ENCODE measurements at places on chromosomes 16 and 17.
A peak's percentile ranks its signal among the peaks of the same experiment; 100 is the strongest.

DNA sequence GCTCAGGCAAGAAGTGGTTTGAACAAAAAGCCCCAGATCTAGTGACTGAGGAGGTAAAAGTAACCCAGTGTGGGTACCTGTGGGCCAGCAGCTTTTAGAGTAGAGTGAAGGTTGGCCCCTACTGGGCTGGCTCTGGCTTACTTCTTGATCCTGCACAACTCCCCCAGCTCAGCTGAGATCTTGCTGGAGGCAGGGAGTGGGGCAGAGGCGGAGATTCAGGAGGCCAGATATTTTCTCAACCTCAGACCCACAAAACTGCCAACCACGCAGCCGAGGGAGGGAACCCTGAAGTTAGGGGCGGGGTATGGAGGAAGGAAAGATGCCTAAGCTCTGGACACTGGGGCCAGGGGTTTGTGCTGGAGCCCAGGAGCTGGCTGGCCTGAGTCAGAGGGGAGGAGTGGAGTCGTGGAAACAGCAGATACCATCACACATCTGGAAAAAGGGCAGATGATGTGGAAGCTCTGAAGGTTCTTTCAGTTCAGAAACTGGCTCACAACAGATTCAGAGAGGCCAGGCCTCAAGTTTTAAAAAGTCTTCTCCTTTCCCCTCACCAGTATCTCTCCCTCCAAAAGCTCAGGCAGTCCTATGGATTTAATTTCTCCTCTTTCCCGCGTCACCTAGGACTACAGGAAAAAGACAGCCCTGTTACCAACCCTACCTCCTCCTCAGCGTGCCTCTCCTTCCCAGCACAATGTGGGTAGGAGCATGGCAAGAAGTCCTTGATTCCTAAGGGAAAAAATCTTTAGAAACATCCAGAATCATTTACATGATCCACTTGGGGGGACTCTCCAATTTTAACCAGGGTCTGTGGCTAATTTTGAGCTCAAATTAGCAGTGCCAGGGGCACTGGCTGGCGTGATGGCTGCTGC lies 48.1 kb downstream of the MYO18A start:
- no peak for DNase-seq

DNA sequence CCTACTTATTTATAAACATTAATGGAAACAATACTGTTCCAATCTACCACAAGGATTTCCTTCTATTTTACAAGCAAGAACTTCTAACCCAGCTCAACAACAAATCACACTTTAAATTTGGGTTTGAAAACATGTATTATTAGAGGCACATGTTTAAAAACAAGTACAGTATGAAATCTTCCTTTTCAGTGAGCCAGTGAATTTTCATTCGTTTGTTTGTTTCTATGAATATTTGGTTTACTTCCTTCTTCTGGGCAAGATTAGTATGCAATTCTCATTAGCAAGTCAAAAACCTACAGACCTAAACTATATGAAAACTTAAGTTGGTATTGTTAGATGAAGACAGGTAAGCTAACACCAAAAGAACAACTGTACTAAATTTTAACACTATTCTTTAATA lies 25.7 kb downstream of the SLFN12 start:
- no peak for DNase-seq

GRCh38 chr17:17889922-17890321 lies 53.1 kb upstream of the SREBF1 start:
- no peak for DNase-seq

DNA sequence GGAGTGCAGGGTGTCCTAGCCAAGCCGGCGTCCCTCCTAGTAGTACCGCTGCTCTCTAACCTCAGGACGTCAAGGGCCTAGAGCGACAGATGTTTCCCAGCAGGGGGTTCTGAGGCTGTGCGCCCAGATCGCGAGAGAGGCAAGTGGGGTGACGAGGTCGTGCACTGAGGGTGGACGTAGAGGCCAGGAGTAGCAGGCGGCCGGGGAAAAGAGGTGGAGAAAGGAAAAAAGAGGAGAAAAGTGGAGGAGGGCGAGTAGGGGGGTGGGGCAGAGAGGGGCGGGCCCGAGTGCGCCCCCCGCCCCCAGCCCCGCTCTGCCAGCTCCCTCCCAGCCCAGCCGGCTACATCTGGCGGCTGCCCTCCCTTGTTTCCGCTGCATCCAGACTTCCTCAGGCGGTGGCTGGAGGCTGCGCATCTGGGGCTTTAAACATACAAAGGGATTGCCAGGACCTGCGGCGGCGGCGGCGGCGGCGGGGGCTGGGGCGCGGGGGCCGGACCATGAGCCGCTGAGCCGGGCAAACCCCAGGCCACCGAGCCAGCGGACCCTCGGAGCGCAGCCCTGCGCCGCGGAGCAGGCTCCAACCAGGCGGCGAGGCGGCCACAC lies at the start of gene MMP2:
TSS of gene MMP2 (plus strand) at position 372 of the 603 bp plus-strand sequence. CDS start 282 bp downstream, outside the sequence.
- no peak for DNase-seq

- peak; percentile 51 for DNase-seq
These were observed 130.5 kb downstream of the NPIPB5 start for GRCh38 chr16:22641131-22641628.

DNA sequence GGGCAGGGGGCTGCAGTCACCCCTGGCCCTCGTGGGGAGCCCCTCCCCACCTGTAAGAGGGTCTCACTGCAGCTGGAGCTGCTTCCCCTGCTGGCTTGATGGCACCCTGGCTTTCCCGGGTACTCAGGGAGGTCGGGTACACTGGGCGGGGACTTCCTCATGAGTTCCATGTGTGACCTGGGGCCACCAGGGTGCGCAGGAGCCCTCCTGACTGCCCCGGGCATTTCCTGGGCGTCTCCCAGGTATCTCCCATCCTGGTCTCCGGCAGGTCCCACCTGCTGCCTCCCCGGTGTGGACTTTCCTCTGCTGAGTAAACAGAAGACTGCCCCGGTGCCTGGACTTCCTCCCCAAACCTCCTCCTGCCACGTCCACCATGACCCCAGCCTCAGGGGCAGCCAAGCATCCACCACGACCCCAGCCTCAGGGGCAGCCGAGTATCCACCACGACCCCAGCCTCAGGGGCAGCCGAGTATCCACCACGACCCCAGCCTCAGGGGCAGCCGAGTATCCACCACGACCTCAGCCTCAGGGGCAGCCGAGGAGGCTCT lies 40.9 kb downstream of the CBFA2T3 start:
- DNase-seq: no peak

GRCh38 chr17:6340708-6341107 lies 94.2 kb downstream of the AIPL1 start:
- DNase-seq: no peak

GRCh38 chr16:85653290-85653891 lies 35.4 kb downstream of the GINS2 start:
- no peak for DNase-seq

- peak; percentile 70 for DNase-seq
These were observed 67.7 kb downstream of the WSCD1 start for GRCh38 chr17:6137716-6138502.

DNA sequence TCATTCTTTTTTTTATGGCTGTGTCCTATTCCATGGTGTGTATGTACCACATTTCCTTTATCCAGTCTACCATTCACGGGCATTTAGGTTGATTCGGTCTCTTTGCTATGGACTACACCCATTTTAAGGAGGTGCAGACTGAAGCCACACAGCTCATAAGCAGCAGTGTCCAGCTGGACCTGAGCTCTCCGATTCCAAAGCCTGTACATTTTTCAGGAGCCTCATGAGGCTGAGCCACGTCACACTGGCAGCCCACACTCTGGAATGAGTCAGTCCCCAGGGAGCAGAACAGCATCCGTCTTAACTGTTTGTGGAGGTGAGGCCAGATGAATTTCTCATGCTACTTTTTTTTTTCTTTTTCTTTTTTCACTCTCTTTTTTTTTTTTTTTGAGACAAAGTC lies 116.1 kb downstream of the C16orf95 start:
- DNase-seq: no peak

DNA sequence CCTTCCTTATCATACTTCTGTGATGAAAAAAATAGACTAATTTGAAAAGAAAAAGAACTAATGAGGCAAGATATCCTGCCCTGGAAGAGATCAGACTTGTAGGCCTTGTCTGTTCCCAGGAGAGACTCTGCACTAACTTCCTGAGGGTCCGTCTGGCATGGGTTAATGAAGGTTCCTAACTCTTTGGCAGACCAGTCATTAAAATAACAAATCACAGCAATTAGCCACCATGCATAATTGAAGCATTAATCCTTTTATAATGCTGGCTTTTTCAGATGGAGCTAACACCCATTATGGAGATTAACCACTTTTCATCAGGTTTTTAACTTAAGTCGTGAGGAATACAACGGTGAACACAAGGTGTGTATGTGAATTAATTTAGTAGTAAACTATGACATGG lies 10.4 kb upstream of the KRT10 start:
- no peak for DNase-seq

DNA sequence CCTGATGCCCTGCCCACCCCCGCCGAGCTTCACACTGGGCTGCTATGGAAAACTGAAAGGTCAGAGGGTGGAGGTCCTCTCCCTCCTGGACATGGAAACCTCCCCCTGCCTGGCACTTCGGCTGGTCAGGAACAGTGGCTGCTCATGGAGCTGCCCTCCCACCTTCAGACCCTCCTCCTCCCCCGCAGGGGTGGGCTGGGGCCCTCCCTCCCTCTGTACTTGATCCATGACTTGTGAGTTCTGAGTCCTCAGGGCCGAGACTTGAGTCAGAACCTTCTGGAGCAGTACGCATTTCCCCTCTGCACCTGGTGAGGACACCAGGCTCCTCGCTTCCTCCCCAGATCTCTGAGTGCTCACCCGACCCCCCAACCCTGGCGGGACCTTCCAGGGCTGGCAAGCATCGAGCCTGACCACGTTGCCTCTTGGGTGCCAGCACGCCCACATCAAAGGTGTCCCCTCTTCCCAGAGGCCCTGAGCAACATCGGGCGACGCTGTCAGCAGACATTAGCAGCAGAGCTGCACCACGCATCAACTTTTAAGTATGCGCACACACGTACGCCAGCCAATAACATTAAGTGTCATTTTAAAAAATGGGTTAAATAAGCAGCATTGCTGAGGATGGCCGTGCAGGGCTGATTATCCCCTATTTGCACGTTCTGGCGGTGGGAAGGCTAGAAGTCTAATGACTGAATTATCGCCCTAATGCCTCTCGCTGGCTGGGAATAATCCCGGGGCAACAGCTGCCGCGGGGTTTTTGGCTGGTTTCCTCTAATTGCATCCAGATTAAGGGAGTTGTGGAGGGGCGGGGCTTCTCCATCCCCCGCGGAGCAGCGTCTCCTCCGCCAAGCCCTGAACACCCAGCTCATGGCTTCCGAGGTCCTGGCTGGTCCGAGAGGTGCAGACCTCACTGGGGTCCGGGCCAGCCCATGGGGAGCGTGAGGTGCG lies 98.0 kb downstream of the TBC1D16 start:
- DNase-seq: no peak

DNA sequence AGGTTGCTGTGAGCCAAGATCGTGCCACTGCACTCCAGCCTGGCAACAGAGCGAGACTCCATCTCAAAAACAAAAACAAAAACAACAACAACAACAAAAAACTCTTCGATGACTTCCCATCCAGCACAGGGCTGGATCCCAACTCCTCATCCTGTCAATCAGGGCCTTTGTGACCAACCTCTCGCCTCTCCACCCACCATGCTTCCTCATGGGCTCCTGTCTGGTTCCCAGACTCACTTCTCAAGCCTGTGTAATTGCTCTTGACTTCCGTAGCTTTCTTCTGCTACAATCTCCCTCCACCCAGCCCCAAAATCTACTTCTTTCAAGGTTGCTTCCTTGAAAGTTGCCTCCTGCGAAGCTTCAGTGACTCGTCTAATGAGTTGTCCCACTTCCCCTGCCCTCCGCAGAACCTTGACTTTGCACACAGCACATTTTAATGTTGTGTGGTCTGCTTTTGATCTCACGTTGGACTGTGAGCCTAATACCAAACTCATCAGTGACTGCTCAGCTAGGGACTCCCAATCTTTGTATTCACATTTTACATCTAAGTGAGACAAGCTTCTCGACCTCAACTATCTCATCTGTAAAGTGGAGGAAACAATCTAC lies 936 bp upstream of the RASL10B start:
- DNase-seq: no peak

GRCh38 chr17:75245011-75245410 lies 16.4 kb downstream of the GGA3 start:
- no peak for DNase-seq

DNA sequence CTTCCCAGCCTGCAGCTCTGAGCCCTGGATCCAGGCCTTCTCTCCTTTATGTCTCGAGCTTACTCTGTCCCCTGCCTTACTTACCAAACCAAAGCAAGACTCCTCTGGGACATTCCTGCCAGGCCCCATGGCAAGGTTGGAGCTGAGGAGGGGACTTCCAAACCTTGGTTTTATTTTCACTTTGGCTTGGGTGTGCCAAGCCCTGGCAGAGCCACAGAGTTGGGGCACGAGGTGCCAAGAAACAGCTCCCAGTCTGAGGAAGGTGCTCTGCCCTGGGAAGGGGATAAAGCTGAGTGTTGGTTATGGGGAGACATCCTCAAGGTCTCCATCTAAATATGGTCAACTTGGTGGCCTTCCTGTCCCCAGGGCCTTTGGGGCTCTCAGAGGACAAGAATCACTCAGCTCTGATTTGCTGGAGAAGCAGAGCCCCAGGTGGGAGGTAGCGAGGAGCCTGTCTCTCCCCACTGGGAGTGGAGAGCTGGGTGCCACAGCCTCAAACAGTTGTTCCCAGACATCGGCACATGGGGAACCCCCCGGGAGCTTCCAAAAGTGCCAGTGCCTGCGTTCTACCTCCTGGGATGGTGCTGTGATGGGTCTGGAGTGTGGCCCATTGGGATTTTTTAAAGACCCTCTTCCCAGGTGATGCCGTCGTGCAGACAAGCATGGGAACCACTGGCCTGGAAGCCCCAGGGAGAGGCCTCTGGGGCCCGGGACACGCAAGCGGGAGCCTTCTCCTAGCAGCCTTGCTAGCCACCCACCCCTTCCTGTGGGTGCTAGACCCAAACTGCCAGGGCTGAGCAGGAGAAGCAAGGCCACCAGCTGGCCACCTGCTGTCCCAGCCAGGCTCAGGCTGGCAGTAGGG lies 10.3 kb downstream of the NLRC5 start:
- DNase-seq: no peak

Data from MM.1S (cell line).